Smooth muscle cell of the coronary artery (primary cell): ENCODE measurements at places on chromosomes 16 and 17. TPM values are rescaled to one million over a fixed set of nuclear protein-coding genes. Genes with fewer than 3 reads are reported as not detected.

GRAPL gene
- total RNA-seq: 0.15 and 0.47 TPM in 2 replicates

CTRL gene
- total RNA-seq: 0.38 TPM in 1 of 2 replicates, not detected in the other

MYH1 gene
- not detected in 2 replicates for total RNA-seq

TERF2IP gene
- 21.4 and 45.8 TPM in 2 replicates for total RNA-seq

TMEM100 gene
- total RNA-seq: 0.08 and 1.2 TPM in 2 replicates

OR2C1 gene
- 0.08 and 0.23 TPM in 2 replicates for total RNA-seq

CD300A gene
- total RNA-seq: not detected in 2 replicates

PGAP6 gene
- 85.1 and 108 TPM in 2 replicates for total RNA-seq

ZC3H18 gene
- total RNA-seq: 8.3 and 9.5 TPM in 2 replicates

KRTAP9-2 gene
- not detected in 2 replicates for total RNA-seq

KRTAP29-1 gene
- total RNA-seq: not detected in 2 replicates

RNF112 gene
- total RNA-seq: 1.6 and 6.8 TPM in 2 replicates
